NCI-H1092 treated with DMSO at 0.1 percent for 48 hours (cell line): ENCODE measurements at places on chromosomes 13 and 19.

GRCh38 chr19:48364598-48365348, 606 bp downstream of the SYNGR4 start:
- DNase-seq = no peak

GRCh38 chr13:84553227-84553626, 671.0 kb upstream of the SLITRK1 start:
- no peak for DNase-seq

DNA sequence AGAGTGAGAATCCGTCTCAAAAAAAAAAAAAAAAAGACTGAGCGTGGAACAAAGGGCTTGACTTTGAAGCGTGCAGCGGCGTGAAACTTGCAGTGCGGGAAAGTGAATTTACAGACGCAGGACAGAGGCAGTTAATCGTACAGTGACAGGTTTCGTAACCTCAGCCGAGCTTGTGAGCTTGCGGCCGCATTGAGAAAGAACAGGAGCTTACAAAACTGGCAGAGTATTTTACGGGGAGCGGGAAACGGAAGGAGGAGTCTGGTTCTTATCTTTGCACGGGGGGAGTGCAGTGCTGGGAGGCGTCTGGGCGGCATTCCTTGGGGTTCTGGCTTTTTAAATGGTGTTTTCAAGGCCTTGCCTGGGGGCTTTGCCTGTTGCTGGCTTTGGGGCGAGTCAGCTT, 6.0 kb upstream of the BSG start:
- DNase-seq = no peak

DNA sequence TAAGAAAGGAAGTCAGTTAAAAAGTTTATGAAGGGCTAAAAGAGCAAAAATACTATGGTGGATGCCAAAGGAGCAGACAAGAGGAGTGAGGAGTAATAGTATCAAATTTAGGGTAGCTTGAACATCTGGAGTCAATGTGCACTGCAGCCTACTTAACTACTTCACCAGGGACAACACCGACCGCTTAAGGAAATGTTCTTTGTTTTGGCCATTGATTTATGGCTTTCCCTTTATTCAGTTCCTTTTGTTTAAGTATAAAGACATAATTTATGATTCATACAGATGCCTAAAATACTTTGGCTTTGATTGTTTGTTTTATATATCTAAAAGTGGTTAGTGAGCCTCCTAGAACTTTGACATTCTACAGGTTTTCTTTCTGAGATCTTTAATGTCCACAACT, 276.3 kb upstream of the PRR20A start:
- DNase-seq = no peak

- no peak for DNase-seq
Measured at GRCh38 chr19:49761625-49762311, 1.3 kb downstream of the TSKS start.
